Activated T-helper 2 cell treated with anti-CD3 and anti-CD28 coated beads, Interferon-gamma antibody, Interleukin-2, Interleukin-4, amounts not matched to agents 10 μg/mL and 5 μg/mL and 100 μg/mL, durations not matched to agents 14 hours and 24 hours and 36 hours (primary cell): ENCODE measurements at places on chromosomes 5 and 9. TPM values are rescaled to one million over a fixed set of nuclear protein-coding genes. Genes with fewer than 3 reads are reported as not detected.

SOHLH1 gene
- total RNA-seq: not detected in 2 replicates

STING1 gene
- 167 and 169 TPM in 2 replicates for total RNA-seq

TMEFF1 gene
- total RNA-seq: 0.52 and 1.1 TPM in 2 replicates

DNA sequence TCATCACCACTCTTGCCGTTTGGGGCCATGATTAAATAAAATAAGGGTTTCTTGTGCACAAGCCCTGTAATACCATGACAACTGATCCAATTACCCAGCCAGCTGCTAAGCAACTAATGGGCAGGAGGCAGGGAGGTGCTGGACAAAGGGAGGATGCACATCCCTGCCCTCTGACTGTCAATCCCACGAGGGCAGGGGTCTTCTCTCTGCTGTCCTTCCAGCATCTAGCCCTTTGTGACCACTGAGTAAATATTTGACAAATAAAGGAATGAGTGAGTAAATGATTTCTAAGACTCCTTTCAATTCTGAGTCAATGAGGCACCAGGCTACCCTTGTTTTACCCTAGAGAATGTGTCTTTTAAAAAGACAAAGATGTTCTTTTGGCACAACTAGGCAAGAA is 247.1 kb downstream of the SYK start:
- H3K4me1 ChIP-seq: peaks cover 74% of the 10 kb centered on the region
- H3K27ac ChIP-seq: peak overlapping the region; percentile 90
- DNase-seq: peak; percentile 7
- peaks cover 30% of the 10 kb centered on the region for H3K36me3 ChIP-seq

DNA sequence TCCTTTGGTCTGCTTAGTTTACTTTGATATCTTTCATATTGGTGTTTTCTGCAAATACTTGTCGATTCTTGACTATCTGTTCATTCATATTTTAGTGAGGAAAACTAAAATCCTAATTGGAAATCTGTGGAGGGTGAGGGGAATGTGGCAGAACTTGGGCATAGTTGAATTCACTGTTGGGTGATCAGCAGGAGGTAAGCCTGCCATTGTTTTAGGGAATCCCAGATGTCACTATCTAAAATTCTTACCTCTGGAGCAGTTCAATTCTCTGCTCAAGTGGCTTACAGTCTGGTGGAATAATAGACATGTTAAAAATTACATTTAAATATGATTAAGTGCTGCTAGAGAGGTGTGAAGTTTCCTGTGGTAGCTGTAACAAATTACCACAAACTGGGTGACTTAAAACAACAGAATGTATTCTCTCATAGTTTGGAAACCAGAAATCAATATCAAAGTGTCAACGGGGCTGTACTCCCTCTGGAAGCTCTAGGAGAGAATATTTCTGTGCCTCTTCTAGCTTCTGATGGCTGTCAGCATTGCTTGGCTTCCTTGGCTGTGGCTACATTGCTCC is 90.3 kb upstream of the GCNT4 start:
- DNase-seq: no peak
- H3K36me3 ChIP-seq: no peaks in the 10 kb centered on the region
- no peak overlapping the region for H3K27ac ChIP-seq
- H3K4me1 ChIP-seq: peaks cover 2% of the 10 kb centered on the region
- H3K4me3 ChIP-seq: no peak overlapping the region

DNA sequence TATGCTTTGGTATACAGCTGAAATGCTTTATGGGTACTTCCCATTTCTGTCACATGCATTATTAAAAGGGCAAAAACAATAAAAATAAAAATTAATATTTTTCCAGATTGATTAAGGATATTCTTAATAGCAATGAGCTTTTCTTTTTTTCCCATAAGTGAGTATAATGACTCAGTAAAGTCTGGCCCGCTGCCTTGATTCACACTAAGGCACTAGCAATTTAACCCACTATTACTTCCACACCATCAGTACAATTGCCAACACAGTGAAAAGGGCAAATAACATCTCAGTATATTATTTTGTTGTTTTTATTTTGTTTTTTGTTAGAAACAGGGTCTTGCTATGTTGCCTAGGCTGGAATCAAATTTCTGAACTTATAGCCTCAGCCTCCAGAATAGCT is 150.1 kb downstream of the RNF180 start:
- no peak overlapping the region for H3K27ac ChIP-seq
- no peaks in the 10 kb centered on the region for H3K4me1 ChIP-seq
- no peaks in the 10 kb centered on the region for H3K27me3 ChIP-seq
- H3K36me3 ChIP-seq: no peaks in the 10 kb centered on the region

GRCh38 chr9:6671416-6671815 is 25.9 kb upstream of the GLDC start:
- H3K27ac ChIP-seq: no peak overlapping the region
- peaks cover 1% of the 10 kb centered on the region for H3K4me1 ChIP-seq
- DNase-seq: no peak
- H3K4me3 ChIP-seq: no peak overlapping the region
- H3K27me3 ChIP-seq: no peaks in the 10 kb centered on the region

GRCh38 chr9:119282476-119283077 is 86.7 kb downstream of the BRINP1 start:
- no peak for DNase-seq
- H3K36me3 ChIP-seq: no peaks in the 10 kb centered on the region
- H3K4me1 ChIP-seq: no peaks in the 10 kb centered on the region
- H3K4me3 ChIP-seq: no peak overlapping the region
